ENCODE measurements at places on chromosomes 7 and 10.

DNA sequence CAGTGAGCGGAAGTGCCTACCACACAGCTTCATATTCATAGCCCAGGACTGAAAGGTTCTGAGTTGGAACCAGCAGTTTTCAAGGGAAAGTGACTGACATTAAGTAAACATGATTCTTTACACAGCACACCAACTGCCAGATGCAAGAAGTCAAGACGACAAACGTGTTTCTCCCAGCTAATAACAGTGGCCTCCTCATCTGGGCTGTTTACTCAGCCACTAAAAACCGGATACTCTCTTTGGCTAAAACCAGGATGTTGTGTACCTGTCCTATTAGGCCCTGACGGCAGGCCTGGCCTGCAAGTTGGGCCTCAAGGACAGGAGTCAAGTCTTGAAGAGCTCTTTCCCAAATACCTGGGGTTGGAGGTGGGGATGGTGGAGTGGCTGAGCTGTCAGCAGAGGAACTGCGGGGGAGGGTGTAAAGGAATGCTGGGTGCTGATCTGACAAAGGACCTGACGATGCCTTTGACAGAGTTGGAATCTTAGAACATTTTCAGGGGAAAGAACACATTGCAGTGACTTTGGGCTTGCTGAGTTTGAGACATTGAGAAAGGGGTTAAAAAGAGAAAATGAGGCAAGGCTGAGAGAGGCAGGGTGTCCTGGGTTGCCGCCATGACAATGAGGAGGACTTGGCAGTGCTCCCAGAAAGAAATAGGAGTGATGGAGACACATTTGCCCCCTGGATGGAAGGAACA lies 57.7 kb downstream of the STEAP1B start:
- DNase-seq = no peak
- no peak overlapping the region for H3K27ac ChIP-seq
- H3K27me3 ChIP-seq = peaks cover 28% of the 10 kb centered on the region
- H3K4me3 ChIP-seq = no peak overlapping the region

DNA sequence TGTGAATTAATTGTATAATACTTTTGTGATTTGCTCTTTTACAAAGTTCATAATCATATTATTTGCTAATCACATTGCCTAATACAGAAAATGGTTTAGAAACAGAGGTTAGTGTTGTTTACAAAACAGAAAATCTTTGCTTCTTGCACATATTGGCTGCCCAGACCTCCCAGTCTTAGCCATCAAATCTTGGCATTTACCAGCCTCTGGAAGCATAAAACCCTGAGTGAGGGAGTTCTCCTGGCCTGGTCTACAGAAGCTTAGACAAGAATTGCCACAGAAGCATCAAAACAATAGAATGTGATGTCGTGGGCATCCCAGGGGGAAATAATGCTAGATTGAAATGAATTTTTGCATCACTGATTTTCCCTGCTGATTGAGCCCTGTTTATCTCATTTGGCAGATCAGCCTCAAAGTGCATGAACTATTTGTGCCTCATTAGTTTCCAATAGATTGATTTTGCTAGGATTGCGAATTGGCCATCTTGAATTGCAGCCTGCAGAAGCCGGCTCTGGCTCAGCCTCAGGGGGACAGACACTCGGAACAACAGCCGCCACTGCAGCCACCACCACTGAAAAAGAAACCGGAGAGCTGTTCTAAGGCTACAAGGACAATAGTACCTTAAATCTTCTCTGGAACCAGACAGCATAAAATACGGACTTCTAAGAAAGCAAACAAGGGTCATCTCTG lies 11.1 kb upstream of the SORBS1 start:
- H3K4me3 ChIP-seq = no peak overlapping the region
- H3K27ac ChIP-seq = no peak overlapping the region
- DNase-seq = no peak
- H3K27me3 ChIP-seq = peaks cover 24% of the 10 kb centered on the region

- no peaks in the 10 kb centered on the region for H3K4me1 ChIP-seq
- no peak overlapping the region for H3K27ac ChIP-seq
- no peak for DNase-seq
- H3K27me3 ChIP-seq = no peaks in the 10 kb centered on the region
- no peaks in the 10 kb centered on the region for H3K36me3 ChIP-seq
These were observed 114.9 kb downstream of the HDAC9 start for GRCh38 chr7:18610331-18610948.

- no peaks in the 10 kb centered on the region for H3K4me1 ChIP-seq
- no peak overlapping the region for H3K4me3 ChIP-seq
- DNase-seq = no peak
These were observed 57.1 kb downstream of the STEAP1B start for GRCh38 chr7:22442882-22443369.

- H3K36me3 ChIP-seq = no peaks in the 10 kb centered on the region
- no peak overlapping the region for H3K27ac ChIP-seq
- H3K4me1 ChIP-seq = no peaks in the 10 kb centered on the region
- no peak overlapping the region for H3K4me3 ChIP-seq
- no peak for DNase-seq
These were observed 82.9 kb downstream of the NOD1 start for GRCh38 chr7:30395676-30396075.

- H3K4me1 ChIP-seq = peaks cover 7% of the 10 kb centered on the region
- no peak overlapping the region for H3K4me3 ChIP-seq
- no peaks in the 10 kb centered on the region for H3K27me3 ChIP-seq
- DNase-seq = no peak
These were observed 116.3 kb upstream of the DIP2C start for GRCh38 chr10:805620-806305.

- peaks cover 49% of the 10 kb centered on the region for H3K27me3 ChIP-seq
- H3K4me3 ChIP-seq = no peak overlapping the region
- no peak overlapping the region for H3K27ac ChIP-seq
These were observed 341.4 kb upstream of the PODXL start for GRCh38 chr7:131897790-131898165.

- no peak overlapping the region for H3K4me3 ChIP-seq
- no peak for DNase-seq
- H3K36me3 ChIP-seq = peaks cover 11% of the 10 kb centered on the region
- no peak overlapping the region for H3K27ac ChIP-seq
These were observed 47.7 kb upstream of the TRIM8 start for GRCh38 chr10:102596506-102596971.

GRCh38 chr7:149194799-149195179 lies 557 bp upstream of the ZNF282 start:
- H3K4me1 ChIP-seq = peaks cover 33% of the 10 kb centered on the region
- H3K36me3 ChIP-seq = peaks cover 14% of the 10 kb centered on the region

DNA sequence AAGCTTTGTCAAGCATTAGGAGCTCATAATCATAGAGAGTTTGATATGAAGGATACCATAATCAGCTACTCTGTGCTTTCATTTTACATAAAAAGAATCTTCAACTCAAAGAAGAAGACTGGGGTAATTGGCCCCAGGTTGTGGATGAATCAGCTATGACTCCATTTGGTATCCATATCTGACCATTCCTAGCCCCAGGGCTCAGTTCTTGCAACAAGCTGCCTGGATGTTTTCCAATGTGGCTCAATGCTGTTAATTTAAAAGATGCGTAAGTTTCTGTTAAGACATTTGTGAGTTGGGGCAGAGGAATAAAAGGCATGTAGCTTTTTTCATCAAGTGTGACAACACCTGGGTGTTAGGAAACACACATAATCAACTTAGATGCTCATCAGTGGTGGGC lies 951.1 kb downstream of the NRG3 start:
- no peaks in the 10 kb centered on the region for H3K4me1 ChIP-seq
- no peak overlapping the region for H3K4me3 ChIP-seq
- no peak for DNase-seq

- H3K27ac ChIP-seq = no peak overlapping the region
- no peaks in the 10 kb centered on the region for H3K27me3 ChIP-seq
- H3K36me3 ChIP-seq = no peaks in the 10 kb centered on the region
- no peak for DNase-seq
- H3K4me1 ChIP-seq = no peaks in the 10 kb centered on the region
- no peak overlapping the region for H3K4me3 ChIP-seq
These were observed 521.9 kb downstream of the NRG3 start for GRCh38 chr10:82396886-82397285.

- no peak for DNase-seq
- H3K27me3 ChIP-seq = peaks cover 24% of the 10 kb centered on the region
- no peak overlapping the region for H3K27ac ChIP-seq
These were observed 115.4 kb upstream of the FOXK1 start for GRCh38 chr7:4566714-4567113.

DNA sequence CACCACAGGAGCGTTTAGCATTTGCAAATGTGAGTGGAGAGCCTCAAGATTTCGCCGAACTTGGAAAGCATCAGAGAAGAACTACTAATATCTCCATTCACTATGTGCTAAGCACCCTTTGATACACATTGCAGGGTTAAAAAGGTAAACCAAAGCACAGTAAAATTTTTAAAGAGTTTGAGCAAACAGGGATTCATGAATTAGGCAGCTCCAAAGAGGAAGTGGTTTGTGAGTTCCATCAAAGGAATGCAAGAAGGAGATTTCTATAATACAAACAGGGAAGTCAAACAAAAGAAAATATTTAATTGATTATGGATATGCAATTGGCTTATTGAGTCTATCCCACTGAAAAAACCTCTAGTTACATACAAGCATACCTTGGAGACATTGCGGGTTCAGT lies 81.1 kb upstream of the TMEM72 start:
- no peaks in the 10 kb centered on the region for H3K4me1 ChIP-seq
- no peak overlapping the region for H3K4me3 ChIP-seq
- no peak overlapping the region for H3K27ac ChIP-seq
- no peaks in the 10 kb centered on the region for H3K36me3 ChIP-seq
- H3K27me3 ChIP-seq = peaks cover 26% of the 10 kb centered on the region

GRCh38 chr10:77377034-77377433 lies 260.6 kb downstream of the KCNMA1 start:
- H3K27ac ChIP-seq = no peak overlapping the region
- H3K27me3 ChIP-seq = peaks cover 41% of the 10 kb centered on the region
- no peak overlapping the region for H3K4me3 ChIP-seq
- no peaks in the 10 kb centered on the region for H3K36me3 ChIP-seq

DNA sequence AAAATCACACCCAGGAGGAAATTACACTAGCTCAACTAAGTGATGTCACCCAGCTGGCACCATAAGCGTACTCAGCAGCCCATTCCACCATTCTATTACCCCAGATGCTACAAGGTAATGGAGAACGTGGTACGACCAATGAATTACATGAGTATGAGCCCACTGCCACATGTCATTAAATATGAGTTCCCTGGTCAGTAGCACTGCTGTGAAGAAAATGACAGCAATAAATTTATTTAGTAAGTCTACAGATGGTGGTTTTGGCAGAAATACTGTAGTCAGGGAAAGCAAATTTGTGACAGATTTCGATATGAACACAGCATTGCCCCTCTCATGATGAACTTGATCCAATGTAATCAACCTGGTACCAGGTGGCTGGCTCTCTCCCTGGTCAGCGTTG lies 154.2 kb downstream of the VWC2 start:
- H3K4me1 ChIP-seq = no peaks in the 10 kb centered on the region
- H3K4me3 ChIP-seq = no peak overlapping the region
- no peaks in the 10 kb centered on the region for H3K36me3 ChIP-seq
- H3K27ac ChIP-seq = no peak overlapping the region

DNA sequence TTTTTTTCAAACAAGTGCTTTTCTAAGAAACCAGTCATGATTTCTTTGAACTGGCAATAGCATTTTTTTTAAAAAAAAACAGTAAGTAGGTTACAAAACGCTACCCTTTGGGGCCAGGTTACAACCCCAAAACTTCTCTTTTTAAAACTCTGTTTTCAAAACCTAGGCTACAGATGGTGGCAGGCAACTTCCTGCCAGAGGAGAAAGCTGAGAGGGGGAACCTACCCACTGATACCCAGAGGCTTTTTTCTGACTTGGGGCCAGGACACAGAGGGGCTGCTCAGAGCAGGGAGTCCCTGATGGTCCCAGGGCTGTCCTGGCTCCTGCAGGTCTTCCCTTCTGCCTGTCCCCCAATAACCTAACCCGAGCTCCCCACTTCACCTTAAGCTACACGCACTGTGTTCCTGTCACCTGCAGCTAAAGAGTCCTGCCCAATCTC lies 6.9 kb downstream of the STN1 start:
- H3K36me3 ChIP-seq = peaks cover 9% of the 10 kb centered on the region
- H3K4me1 ChIP-seq = peaks cover 66% of the 10 kb centered on the region
- peak overlapping the region; percentile 72 for H3K4me3 ChIP-seq
- peak overlapping the region; percentile 97 for H3K27ac ChIP-seq
- no peaks in the 10 kb centered on the region for H3K27me3 ChIP-seq

DNA sequence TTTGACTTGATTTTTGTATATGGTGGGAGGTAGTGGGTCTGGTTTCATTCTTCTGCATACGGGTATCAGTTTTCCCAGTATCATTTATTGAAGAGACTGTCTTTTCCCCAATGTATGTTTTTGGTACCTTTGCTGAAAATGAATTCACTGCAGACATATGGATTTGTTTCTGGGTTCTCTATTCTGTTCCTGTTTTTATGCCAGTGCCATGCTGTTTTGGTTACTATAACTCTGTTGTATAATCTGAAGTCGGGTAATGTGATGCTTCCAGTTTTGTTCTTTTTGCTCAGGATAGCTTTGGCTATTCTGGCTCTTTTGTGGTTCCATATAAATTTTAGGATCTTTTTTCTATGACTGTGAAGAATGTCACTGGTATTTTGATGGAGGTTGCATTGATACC lies 836 bp downstream of the ECD start:
- H3K27me3 ChIP-seq = no peaks in the 10 kb centered on the region
- DNase-seq = no peak
- H3K27ac ChIP-seq = peak overlapping the region; percentile 100

DNA sequence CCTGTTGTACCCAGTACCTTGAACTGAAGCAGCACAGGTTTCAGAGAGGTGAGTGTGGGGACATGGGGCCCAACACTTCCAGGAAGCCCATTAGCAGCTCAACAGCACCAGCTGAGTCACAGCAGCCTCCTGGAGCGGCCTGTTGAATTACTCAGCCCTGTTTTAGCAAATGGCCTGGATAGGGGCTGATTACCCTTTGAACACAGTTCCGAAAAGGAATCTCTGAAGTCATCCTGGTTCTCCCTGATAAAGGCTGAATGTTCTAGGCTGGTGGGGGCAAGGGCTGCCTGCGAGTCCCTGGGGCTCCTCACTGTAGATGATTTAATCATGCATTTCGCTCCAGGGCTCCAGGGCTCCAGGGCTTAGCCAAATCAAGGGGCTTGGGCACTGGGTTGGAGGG lies 287.5 kb downstream of the GRID1 start:
- no peaks in the 10 kb centered on the region for H3K4me1 ChIP-seq
- H3K27ac ChIP-seq = no peak overlapping the region

GRCh38 chr7:17336168-17336567 lies 37.7 kb downstream of the AHR start:
- no peaks in the 10 kb centered on the region for H3K4me1 ChIP-seq
- no peak overlapping the region for H3K4me3 ChIP-seq
- H3K27me3 ChIP-seq = no peaks in the 10 kb centered on the region
- DNase-seq = no peak
- no peak overlapping the region for H3K27ac ChIP-seq

All from central memory CD8-positive, alpha-beta T cell (primary cell).